ENCODE measurements at places on chromosomes 3 and 15.
A peak's percentile ranks its signal among the peaks of the same experiment; 100 is the strongest.

DNA sequence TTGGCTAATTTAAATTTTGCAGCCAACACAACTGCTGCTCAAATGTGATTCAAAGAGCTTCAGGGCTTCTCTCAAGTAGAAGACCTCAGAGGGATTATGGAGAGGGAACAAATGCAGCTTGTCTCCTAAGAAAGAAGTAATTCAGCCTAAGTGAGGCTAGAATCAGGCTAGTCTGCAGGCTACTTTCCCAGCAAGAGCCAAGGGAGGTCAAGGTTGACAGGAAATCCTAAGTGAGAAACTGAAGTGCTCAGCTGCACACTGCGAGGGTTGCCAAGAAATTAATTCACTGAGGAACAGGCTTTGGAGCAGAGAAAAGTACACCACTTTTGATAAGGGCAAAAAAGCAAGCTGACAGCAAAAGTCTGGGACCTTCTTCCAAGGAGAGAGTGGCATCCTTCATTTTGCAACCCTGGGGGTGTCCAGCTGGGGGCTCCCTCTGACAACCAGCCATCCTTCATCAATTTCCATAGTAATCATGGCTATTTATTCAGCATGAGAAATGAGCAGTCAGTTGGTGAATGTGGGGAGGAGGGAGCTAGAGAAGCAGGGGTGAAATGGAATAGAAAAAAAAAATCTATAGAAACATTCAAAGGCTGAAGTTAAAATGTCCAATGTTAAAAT is 646.4 kb upstream of the ADAMTS9 start:
- DNase-seq = no peak

DNA sequence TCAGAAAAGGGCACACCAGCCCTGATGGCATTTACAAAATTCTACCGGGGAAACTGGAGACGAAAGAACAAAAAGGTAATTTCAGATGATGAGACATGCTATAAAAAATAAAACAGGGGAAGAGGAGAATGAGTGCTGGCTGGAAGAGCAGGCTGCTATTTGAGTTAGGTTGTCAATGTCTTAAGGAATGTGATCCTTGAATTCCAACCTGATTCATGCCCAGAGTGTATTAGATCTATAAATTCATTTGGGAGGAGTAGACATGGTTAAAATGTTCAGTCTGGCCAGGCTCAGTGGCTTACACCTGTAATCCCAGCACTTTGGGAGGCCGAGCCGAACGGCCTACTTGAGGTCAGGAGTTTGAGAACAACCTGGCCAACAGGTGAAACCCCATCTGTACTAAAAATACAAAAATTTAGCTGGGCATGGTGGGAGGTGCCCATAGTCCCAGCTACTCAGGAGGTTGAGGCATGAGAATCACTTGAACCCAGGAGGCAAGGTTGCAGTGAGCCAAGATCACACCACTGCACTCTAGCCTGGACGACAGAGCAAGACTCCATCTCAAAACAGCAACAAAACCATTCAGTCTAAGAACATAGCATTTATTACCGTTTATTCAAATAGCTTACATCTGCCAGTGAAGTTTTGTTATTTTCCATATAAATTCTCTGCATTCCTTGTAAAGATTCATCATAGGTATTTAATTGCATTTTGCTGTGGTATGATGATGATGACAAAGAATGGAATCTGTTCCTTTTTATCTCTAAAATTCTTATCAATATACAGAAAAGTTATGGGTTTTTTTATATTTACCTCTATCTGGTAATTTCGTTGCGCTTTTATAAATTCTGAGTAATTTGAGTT is 126.7 kb upstream of the NR2E3 start:
- no peak for DNase-seq

DNA sequence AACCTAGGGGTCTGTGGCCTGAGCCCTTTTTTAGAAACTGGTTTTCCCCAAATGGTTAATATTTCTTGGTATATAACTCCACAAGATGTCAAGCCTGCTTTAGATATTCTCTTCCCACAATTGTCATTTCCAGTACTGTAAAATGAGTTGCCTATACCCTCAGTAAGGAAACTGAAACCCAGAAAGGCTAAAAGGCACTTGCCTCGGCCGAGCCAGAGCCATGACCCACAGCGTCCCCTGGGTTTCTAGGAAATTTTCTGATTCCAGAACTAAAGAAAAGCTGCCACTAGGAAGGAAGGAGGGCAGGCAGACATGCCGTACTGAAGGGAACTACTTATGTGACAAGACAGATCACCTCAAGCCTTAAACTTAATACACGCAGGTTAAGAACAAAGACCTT is 59.1 kb downstream of the ATP8B4 start:
- DNase-seq = no peak

- DNase-seq = no peak
These were observed 28.5 kb downstream of the TM2D3 start for GRCh38 chr15:101623367-101624304.

GRCh38 chr3:27504749-27505148 is 20.6 kb upstream of the SLC4A7 start:
- DNase-seq = no peak

- no peak for DNase-seq
These were observed 88.7 kb downstream of the GABRG3 start for GRCh38 chr15:27059610-27060202.

DNA sequence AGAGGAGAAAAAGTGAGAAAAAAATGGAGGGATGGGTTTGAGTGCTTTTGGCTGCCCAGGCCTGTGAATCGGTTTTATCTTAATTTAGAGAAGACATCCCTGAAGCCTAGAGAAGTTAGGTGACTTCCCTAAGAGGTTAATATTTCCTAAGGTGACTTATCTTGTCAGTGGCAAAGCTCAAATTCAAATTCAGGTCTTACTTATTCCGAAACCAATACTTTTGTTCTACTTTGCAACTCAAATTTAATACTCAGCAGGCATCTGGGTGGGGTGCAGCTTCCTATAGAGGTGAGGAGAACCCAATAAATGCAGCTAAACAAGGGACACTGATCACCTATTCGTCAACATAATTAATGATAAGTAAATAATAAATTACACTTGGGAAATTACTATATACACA is 54.9 kb upstream of the MYRIP start:
- DNase-seq = no peak

DNA sequence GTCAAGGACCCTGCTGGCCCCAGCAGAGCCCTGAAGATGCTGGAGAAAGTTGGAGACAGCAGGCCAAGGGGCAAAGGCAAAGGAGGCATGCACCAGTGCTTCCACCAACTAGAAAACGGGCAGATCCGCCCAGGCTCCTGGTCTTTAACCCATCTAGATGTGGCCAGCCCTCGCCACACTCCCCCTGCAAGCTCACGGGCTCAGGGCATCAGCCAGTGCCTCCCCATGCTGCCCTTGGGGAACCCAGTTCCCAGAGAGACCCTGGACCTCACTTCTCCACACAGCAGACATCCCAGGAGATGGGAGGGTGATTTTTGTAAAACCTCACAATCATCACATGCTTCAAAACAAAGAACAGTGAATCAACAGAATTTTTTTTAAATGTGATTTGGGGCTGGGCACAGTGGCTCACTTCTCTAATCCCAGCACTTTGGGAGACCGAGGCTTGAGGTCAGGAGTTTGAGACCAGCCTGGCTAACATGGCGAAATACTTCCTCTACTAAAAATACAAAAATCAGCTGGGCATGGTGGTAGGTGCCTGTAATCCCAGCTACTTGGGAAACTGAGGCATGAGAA is 24.5 kb downstream of the CYFIP1 start:
- no peak for DNase-seq

DNA sequence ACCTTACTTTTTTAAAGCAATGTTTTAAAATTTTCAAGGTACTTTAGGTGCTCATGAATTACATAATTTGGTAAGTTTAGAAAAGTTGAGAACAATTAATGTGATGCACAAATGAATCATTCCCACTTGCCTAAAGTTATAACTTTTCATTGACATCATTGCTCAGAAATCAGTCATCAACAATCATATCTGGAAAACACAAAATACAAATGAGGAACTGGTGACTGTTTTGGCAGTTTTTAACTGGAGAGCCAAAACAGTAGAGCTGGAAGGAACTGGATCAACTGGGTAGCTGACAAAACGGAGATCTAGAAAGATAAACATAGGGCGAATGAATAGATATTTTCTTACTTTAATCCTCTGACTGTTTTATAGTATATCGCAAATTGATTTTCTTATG is 767.1 kb downstream of the IGSF11 start:
- no peak for DNase-seq

DNA sequence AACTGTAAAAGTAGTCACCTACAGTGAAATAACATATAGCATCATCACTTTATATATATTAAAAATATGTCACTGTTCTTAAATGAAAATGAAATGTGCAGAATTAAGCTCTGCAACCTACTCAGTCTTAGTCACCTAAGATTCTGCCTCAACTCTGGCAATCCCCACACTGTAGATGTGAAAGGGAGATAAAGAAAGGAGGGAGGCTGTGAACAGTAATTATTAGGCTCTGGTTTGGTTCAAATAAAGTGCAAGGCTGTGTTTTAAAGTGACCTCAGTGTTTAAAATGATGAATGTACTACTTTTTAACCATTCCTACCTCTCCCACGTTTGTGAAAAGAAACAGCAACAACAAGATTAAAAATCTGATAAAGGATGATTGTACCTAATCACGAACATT is 72.2 kb downstream of the ATP8B4 start:
- DNase-seq = no peak

DNA sequence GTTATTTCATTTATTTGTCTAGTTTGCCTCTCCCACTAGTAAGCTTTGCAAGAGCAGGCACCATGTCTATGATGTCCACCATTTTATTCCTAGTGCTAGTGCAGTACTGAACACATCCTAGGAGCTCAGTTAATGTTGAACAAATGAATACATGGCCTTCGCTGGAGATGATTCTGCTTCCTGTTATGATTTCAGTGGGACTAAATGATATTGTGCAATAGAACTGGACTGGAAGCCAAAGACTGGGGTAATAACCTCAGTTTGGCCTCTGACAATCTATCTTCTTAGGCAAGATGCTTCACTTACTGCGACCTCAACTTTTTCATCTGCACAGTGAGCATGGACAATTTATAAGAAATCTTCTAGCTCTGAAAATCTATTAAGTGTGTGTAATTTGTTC is 191.3 kb downstream of the ADAMTSL3 start:
- no peak for DNase-seq

- no peak for DNase-seq
These were observed 880.3 kb upstream of the CFAP20DC start for GRCh38 chr3:59930170-59930569.

- no peak for DNase-seq
These were observed 22.0 kb upstream of the ARPP21 start for GRCh38 chr3:35617370-35617769.

GRCh38 chr3:186665625-186666188 is at the start of gene HRG:
TSS of gene HRG (plus strand) at chr3:186666014. CDS start at chr3:186666032, 18 bp downstream.
- no peak for DNase-seq

DNA sequence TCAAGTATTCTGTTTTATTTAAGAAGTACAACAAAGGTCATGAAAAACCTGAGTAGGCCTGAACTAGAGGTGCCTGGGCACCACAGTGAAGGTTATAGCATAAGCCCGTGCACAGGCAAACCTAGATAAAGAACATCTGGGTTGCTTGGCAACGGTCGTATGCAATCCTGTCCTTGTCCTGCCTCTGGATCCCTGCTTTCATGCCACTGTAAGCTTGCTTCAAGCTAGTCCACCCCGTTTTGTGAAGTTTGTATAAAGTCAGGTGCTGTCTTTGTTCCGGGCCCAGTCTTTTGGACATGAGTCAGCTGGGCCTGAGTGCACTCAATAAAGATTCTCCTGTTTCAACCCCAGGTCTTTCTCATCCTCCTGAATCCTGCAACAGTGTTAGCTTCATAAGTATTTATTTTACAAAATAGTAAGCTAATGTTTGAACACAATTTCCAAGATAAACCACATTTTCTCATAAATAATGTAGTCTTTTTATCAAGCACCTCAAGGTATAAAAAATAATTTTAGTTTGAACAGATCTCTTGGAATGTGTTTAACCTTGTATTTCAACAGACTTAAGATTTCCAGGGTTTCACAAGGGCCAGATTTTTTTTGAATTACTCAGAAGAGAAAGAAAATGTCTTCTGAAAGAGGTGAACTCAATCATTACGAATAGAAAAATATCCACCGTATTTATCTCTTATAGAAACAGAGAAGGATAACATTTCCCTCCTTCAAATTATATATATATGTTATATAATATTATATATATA is 14.3 kb upstream of the SLC9C1 start:
- no peak for DNase-seq

GRCh38 chr3:135891121-135891520 is 74.4 kb upstream of the PPP2R3A start:
- no peak for DNase-seq

DNA sequence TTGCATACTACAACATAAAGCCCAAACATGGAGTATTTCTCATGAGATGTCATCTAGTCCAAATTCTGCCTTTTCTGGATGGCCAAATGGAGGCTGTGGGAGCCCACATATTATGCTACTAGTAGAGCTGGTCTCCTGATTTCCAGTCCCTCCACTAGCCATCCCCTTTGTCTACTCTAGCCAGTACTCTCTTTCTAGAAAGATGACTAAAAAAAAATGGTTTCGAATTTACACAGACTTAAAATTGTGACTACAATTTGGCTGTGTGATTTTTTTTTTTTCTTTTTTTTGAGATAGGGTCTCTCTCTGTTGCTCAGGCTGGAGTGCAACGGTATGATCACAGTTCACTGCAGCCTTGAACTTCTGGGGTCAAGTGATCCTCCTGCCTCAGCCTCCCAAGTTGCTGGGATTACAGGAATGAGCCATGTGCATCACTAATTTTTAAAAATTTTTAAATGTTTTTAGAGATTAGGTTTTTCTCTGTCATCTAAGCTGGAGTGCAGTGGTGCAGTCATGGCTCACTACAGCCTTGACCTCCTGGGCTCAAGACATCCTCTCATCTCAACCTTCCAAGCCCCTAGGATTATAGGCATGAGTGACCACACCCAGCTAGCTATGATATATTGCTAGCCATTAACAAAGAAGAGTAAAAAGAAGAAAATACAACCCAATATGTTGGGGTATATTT is 273.9 kb downstream of the ADAMTSL3 start:
- DNase-seq = no peak

GRCh38 chr3:127791221-127791913 is 30.9 kb downstream of the MGLL start:
- DNase-seq = peak; percentile 35

DNA sequence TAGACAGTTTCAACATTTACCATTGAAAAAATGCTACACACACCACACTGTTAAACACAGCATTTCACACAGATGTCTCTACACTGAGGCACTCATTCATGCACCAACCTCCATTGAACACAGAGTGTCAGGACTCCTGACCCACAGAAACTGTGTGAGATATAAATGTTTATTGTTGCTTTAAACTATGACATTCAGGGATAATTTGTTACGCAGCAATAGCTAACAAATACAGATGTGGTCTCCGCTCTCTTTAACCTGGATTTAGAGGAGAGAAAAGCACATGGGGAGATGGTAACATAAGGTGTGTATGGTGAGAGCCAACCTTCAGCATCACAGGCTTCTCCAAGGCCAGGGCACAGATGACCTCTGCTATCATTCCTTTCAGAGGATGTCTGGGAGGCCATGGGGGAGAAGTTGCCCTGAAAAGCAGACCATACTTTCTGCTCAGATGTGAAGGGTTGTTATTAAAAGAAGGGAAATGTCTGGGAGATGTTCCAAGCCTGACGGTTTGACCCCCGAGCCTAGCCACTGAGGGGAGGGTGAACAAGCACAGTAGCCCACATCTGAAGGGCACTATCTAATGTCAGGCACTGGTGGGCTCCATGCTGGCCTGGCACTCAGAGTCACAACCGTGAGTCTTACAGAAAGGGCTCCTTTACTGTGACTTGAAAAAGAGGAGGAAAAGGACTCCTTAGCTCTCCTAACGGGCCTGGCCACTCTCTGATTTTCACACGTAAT is 284.5 kb upstream of the TLE3 start:
- no peak for DNase-seq

GRCh38 chr3:148344521-148344920 is 353.2 kb upstream of the AGTR1 start:
- no peak for DNase-seq

GRCh38 chr3:140223631-140224030 is 288.6 kb downstream of the CLSTN2 start:
- DNase-seq = no peak

Measured in GF-D8 (cell line).